CD4-positive, alpha-beta T cell treated with Interleukin-4 for 4 hours (primary cell): ENCODE measurements at places on chromosomes 6 and 20.

DNA sequence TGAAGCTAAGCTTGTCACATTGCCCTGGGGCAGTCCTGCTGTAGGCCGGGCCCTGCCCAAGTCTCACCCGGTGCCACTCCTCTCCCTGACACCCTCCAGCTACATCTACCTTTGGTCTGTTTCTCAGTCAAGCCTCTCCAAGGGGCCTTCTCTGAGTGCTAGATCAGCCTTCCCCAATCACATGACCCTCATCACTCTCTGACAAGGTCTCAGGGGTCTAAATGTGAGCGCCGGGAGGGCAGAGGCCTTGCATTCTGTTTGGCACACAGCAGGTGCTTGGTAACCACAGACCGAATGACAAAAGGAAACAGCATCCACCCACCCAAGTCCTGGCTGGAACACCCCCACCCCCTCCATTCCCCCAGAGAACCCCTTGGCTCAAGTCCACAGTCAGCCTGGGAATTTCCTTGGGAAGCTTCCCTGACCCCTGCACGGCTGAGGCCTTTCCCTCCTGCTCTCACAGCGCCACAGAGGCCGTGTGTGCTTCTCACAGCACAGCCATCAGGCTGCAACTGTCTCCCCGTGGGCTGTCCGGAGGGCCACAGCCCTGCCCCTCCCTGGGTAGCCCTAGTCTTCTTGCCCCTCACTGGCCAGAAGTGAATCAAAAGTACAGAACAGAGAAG is 32.9 kb downstream of the PKIG start:
- no peak for DNase-seq

DNA sequence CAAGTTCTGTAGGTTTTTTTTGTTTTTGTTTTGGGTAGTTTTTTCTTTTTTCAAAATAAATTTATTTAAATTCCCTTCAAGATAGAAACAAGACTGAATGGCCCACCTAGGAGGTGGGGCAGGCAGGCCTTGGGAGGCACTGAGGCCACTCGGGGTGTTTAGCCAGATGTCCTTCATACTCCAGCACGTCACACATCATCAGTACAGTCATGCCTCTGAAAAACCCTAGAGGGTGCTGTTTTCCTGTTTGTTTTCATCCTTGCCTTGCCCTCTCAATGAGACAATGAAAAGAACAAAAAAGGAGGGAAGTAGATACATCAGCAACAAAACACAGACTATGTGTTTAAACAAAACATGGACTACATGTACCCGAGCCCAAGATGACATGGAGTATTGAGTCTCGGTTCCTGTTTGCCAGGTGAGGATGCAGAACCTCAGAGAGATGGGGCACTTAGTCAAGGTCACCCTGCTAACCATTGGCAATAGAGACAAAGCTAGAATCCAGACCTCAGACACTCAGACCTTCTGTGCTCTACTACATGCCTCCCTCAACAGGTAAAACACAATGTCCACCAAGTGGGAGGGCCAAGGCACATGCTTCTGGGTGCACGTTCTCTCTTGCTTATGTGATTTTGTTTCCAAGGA is 26.8 kb upstream of the CLIC5 start:
- peak; percentile 31 for DNase-seq

DNA sequence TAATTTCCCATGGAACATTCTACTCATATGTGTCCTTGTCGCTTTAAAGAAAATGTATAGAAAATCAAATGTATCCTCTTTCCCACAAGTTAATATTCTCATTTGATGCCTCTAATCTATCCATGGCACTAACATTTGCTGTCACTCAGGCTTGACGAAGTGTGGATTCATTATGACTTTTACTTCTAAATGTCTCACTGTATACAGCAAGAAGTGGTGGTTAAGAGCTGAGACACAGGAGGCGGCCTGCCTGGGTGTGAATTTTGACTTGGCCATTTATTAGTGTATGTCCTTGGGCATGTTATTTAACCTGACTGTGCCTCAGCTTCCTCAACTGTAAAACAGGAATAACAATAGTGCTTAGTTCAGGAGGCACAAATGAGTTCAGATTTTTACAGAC is 70.0 kb downstream of the TRMT6 start:
- DNase-seq = no peak

DNA sequence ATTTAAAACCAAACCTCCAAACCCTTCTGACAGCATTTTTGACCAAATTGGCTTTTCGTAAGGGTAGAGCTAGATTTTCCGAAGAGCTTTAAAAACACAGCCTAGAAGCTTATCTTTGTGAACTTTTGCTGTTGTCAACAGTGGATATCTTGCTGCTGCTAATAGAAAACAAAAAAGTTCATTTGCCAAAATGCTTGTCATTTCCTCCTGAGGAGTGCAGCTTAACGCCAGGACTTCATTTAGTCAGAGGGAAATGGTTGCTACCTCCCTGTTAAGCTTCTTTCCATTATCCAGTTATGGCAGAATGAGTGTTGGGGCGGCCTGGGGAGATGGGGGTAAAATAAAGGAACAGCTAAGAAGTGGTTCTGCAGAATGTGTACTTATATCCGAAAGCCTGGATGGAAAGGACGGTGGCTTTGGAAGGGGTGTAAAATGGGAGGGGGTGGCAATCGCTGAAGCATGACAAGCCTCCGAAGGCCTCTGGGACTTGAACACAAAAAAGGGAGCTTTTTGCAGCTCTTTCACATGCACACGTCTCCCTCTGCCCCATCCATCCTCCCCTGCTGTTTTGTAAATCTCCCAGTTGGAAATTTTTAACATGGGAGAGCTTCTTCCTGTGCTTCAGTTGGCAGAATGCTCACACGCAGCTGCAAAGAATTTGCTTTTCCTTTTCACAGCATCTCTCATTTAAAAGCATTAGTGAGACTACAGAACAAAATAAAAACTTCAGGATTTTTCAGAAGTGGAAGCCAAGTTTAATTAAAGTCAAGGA is 22.5 kb downstream of the JARID2 start:
- no peak for DNase-seq

DNA sequence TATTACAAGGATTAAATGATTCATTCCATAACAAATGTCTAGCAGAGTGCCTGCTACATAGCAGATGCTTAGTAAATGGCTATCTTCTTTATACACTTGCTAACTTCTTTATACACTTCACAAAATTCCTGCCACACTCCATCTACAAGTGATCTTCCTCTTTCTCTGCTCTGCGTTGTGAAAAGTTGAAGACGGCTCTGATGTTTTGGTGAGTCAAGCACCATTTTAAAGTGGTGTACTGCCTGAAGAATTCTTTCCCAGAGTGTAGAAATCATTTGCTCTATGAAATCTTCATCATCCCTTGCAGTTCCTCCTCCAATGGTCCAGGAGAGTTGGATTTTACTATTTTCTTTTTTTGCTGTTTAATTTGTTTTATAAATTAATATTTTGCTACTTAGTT is 74.9 kb downstream of the TNFAIP3 start:
- DNase-seq = no peak

DNA sequence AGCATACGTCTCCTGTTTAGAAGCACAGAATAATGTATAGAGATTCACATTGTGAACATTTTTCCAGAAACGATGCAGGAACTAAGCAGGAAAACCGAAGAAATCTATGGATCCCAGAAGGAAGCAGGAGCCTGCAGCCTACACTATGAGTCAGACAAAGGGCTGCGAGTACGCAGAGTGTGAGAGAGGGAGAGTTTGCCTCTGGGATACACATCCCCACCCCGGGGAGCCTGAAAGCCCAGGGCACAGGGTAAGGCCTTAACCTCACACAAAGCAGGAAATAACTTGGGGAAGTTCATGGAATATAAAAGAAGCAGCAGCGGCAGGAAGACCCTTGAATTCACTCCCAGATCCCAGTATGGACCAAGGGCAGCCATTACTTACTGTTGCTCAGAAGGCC is 842.1 kb upstream of the MANEA start:
- DNase-seq = no peak

GRCh38 chr6:151330130-151330696 is 61.1 kb downstream of the ZBTB2 start:
- no peak for DNase-seq

DNA sequence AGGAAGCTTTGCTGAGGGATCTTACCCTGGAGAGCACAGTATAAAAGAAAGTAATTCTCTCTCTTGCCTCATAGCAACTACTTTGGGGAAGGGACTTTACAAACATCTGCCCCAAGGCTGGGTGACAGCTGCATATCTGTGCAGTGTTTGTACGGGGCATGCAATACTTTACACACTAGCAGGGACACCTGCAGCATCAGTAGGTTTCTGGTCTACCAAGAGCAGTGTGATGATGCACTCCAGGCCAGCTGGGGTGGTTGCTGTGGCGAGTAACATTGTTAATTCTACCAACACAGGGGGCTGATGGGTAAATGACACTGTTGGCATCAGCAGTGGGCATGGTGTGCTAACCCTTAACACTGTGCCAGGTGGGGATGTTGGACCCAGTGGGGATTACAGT is 48.0 kb downstream of the ADTRP start:
- peak; percentile 20 for DNase-seq

- DNase-seq = no peak
Measured at GRCh38 chr6:53546281-53546680, 1.4 kb upstream of the GCLC start.

- no peak for DNase-seq
Measured at GRCh38 chr20:5171064-5171789, 44.4 kb downstream of the CDS2 start.

- DNase-seq = peak; percentile 6
Measured at GRCh38 chr20:16517946-16518783, 55.1 kb downstream of the KIF16B start.

GRCh38 chr6:6218759-6219085 is 101.7 kb downstream of the F13A1 start:
- DNase-seq = no peak

- DNase-seq = no peak
Measured at GRCh38 chr6:95230071-95230740, 347.1 kb upstream of the MANEA start.

DNA sequence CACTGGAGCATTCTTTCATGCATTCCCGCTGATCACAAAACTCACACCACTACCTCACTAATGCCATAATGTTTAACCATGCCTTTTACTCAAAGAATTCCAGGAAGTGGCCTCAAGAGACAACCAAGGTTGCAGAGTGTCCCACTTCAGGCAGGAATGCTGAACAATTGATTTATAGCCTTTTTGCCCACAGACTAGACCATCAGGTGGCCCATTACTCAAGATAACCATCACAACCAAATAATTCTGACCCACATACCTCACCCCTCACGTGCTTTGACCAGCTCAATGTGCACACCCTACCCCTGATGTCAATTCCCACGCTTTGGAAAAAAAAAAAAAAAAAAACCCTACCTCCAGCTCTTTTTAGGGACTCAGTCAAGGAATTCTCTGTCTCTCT is 220.6 kb upstream of the UFL1 start:
- no peak for DNase-seq

GRCh38 chr6:165889636-165890403 is 226.8 kb upstream of the PDE10A start:
- no peak for DNase-seq

GRCh38 chr20:13028001-13028400 is 19.2 kb downstream of the SPTLC3 start:
- no peak for DNase-seq

- no peak for DNase-seq
Measured at GRCh38 chr6:121726596-121726995, 291.1 kb downstream of the GJA1 start.

DNA sequence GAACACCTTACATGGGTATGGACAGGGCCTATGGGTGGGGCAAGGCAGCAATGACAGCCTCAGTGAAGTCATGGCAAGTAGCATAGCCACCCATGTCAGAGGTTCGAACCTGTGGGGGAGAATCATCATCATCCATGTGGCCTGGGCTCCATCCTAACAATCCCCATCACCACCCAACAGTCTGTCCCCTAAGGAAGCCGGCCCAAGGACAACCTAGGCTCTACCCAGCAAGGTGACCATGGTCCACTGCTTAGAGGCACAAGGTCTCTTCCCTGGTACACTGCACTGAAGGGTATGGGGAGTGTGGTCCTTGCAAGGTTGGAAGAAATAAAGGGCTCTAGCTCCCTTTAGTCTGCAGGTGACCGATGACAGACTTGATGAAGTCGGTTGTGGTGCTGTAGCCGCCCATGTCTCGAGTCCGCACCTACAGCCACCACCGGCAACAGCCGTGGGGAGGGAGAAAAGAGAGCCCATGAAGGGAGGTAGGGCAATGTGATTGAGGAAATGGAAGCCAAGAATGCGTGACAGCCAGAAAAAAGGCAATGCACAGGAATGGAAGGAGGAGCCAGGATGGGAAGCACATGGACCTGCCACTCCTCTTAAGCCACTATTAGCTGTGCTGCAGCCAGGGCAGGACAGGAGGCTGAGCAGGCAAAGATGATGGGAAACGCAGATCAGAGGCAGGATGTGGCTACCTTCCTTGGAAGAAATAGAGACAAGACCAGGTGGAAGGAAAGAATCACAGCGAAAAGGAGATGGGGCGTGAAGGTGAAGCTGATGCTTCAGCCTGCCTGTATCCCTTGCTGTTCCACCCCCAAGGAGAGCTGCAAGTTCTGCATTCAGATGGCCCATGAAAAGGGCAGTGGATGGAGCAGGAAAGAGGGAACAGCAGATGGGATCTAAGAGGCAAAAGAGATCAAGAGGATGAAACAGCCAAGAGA is 5.3 kb downstream of the IDH3B start:
- no peak for DNase-seq

DNA sequence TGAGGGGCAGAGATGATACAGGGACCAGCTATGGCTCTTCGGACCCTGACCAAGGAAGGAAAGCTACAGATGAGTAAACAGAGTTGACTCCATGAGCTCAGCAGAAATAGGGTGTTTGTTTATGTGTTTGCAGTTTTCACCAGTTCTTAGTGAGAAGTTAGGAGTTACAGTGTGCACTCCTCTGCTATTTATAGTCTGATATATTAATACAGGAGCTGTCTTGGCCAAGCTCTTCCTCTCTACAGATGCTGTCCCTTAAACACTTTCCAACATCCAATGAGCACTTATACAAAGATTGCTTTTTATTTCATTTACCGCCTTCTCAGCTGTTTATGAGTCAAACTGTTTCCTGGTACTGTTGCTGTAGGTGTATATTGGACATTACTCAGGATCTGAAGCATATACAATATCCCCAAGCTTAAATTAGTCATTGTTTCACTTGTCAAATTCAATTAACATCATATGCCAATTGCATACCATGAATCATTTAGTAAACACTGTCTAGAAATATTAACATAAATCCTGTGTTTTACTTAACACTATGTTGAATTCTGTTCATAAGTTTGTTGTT is 618.0 kb downstream of the PRKN start:
- DNase-seq = no peak

GRCh38 chr6:142284419-142284818 is 17.4 kb upstream of the ADGRG6 start:
- no peak for DNase-seq

DNA sequence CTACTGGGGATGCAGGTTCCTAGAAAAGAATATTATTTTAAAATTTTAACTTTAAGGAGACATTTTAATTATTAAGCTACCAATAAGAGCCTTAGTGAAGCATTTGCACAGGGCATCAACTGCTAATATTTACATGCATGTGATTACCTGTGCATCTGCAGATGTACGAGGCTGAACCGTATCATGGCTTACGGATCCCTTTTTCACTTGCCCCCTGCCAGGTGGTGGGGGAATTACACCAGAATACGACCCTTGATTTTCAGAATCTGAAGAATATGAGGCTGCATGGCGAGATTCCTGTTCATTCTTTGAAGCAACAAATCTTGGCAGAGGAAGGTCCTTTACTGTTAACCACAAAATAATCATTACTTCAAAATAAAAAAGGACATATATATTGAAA is 42.7 kb downstream of the REPS1 start:
- no peak for DNase-seq

GRCh38 chr6:6368684-6369052 is 48.2 kb upstream of the F13A1 start:
- DNase-seq = no peak
